PC-3 (cell line): ENCODE measurements at places on chromosomes 7 and 10.

DNA sequence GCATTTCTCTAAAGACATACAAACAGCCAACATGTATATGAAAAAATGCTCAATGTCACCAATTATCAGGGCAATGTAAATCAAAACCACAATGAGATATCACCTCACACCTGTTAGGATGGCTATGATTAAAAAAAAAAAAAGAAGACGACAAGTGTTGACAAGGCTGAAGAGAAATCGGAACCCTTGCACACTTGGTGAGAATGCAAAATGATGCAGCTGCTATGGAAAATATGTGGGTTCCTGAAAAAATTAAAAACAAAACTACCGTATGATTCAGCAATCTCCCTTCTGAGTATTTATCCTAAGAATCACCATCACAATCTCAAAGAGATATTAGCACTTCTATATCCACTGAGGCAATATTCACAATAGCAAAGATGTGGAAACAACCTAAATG lies 11.3 kb downstream of the LMBR1 start:
- DNase-seq = no peak

DNA sequence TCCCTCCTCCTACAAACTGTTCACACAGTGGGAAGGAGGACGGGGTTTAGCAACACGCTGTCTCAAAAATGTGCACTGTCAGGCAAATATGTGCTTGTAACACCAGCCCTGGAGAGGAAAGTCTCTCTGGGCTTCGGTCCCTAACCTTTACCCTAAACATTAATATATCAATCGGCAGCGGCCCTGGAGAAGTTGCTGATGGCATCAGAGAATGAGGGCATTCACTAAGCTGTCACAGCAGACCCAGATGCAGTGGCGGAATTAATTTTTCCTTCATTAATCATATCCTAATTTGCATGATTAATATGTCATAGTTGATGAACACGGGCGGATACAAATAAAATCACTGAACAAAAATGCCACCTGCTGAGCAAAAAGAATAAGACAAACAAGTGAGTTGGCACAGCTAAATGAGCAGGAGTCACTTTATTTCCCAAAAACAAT lies 45.2 kb upstream of the INSIG1 start:
- peak; percentile 29 for DNase-seq

DNA sequence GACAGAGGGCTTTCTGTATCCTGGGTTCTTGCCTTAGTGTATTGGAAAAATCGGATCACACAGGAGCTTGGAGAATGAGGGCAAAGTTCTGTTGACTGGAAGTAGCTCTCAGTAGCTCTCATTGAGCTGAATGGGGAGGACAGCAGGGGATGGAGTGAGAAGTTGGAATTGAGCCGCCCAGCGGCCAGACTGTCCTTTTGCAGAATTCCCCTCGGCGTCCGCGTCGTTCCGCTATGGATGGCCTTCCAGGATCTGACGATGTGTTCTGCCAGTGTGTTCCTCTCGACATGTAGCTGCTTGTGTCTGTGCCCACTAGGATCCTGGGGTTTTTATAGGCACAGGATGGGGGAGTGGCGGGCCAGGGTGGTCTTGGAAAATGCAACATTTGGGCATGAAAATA lies 351.8 kb upstream of the SEMA3A start:
- DNase-seq = no peak

GRCh38 chr7:148982654-148983199 lies 45.6 kb downstream of the PDIA4 start:
- DNase-seq = peak; percentile 18

DNA sequence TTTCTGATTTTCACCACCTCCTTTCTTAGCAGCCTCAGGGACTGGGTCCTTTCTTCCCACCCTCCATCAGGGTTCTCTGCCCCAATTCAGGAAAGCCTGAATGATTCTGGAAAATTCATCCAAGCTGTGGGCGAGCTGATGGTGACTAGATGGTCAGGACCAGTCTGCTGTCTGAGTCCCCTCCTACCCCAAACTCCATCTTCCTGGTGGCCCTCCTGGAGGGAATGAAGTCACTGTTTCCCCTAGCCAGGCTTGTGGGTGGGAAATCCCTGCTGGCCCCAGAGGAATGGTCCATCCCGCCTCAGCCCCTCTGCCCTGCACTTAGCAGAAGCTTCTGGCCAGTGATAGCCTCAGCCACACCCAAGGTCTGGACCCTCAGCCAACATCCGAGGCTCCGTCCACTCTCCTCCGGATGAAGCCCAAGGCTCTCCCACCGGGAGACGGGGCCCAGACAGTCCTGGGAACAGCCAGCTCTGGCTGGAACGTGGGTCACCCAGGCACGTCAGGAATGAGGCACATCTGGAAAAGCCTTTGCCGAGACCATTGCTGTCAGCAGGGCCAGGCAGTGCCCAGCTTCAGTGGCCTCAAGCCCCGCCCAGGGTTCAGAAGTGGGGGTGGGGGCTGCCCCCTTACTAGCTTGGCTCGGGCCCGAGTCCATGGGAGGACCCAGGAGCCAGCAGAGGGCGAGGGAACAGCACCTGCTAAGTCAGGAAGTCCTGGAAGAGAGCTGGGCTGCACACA lies 4.0 kb upstream of the AQP1 start:
- no peak for DNase-seq

- no peak for DNase-seq
Measured at GRCh38 chr7:14938181-14938580, 35.6 kb upstream of the DGKB start.

DNA sequence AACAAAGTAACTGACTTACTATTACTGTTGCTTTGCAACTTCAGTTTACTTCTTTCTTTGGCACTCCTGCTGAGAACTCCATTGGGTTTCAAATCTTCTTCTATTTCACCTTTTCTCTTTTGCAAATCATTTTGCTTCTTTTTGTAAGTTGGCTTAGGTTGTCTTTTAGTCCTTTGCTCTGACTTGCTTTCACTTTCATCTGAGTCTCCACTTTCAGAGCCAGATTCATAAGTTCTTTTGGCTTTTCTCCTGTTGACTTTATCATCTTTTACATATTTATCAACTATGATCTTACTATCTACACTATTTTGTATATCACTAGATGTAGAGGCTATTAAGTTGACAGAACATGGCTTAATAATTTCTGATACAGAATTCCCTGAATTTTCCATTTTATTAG lies 73.4 kb downstream of the NRBF2 start:
- DNase-seq = no peak

GRCh38 chr10:538895-539294 lies 150.6 kb downstream of the DIP2C start:
- no peak for DNase-seq

- no peak for DNase-seq
Measured at GRCh38 chr10:8438603-8439002, 384.1 kb downstream of the GATA3 start.

- no peak for DNase-seq
Measured at GRCh38 chr7:7090460-7090859, 91.9 kb upstream of the C1GALT1 start.

DNA sequence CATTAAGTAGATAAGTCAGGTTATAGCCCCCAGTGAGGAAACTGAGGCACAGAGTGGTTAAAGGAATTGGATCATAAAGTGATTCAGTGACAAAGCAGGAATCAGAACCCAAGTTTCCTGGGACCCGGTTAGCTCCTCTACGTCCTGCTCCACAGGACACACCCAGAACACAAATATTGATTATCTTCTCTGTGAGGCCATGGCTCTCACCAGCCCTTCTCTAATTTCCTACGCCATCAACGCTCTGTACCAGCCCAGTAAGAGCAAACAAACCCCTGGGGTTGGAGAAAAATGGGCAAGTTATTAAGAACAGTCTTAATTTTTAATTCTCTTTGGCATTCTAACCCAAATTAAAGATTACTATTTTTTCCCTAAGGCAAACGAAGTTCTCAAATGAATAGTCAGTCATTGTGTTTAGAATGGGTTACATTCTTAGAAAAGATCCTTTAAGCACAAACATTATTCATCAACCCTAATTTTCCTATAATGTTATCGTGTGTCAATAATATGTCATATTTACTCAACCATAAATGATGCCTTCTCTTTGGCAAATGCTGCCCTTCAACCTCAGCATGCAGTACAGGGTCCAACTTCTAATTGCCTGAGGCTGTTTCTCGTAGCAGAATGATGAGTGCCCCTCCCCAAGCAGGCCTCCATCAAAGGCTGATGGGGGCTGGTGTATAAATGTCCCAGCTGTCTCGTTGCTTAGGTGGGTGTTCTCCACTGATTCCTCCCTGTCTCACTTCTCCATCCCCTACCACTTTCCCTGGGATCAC lies 25.4 kb upstream of the TM9SF3 start:
- peak; percentile 63 for DNase-seq

- no peak for DNase-seq
Measured at GRCh38 chr7:377080-378040, 87.4 kb downstream of the FOXL3 start.
